GM12892 (cell line): ENCODE measurements at places on chromosomes 3 and 15.
A peak's percentile ranks its signal among the peaks of the same experiment; 100 is the strongest.

DNA sequence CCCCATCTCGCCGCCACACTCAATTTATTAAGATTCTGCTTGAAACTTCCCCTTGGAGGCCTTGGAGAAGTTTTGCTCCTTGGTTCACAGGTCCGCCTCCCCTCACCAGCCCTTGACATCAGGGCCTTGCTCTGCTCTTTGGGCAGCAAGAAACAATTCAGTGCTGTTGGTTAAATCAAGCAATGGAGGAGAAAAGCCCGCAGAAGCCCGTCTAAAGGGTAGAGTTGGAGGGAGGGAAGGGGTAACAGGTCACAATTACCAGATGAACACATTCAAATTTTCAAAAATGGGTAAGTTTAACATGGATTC, 429 bp downstream of the PARP9 start:
- DNase-seq = no peak

- no peak for DNase-seq
These were observed 546.8 kb upstream of the EPHA6 start for GRCh38 chr3:96267577-96267976.

- DNase-seq = no peak
These were observed 54.4 kb downstream of the EIF3J start for GRCh38 chr15:44591326-44591725.

GRCh38 chr3:125280668-125281361, 68.3 kb upstream of the SLC12A8 start:
- DNase-seq = no peak

GRCh38 chr15:63899193-63899592, 65.4 kb upstream of the HERC1 start:
- DNase-seq = no peak

DNA sequence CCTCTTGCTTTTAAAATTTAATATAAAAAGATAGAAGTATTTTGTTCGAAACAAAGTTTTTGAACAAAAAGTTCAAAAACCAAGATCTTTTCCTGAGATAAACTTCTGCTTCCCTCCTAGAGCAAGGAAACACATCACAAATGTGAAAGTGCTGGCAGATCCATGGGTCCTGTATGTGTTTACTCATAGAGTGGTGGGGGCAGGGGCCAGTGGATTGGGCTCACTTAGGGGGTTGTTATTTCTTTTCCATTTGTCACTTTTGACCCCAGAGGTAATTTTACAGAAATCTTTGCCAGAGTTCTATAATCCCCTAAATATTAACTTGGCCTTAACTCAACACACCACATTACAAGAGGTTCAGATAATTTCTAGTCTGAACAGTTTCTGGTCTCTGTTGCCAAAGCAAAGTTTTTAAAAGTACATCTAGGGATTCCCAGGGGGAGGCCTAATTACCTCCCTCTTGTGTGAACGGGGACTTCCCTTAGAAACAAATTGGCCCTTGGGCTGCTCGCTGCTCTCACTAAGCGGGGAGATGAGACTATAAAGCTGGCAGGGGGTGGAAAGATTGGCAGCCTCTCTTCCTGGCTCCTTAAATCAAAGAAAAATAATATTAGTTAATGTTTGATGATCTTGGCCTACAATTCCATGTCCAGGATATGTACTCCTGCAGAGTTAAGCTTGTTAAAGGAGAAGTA, 66.8 kb upstream of the PTX3 start:
- DNase-seq = no peak

DNA sequence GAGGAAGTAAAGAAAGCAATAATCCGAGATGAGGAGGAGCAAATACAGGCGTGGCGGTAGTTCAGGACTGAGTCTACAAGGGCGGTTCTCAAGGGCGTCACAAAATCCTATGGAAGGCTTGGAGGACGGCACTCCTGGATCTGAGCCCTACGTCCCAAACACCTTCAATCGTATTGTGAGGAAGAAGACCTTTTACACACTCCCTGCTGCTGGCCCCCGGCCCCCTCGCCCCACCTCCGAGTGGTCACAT, 747 bp downstream of the PLD1 start:
- DNase-seq = no peak

- DNase-seq = no peak
These were observed 48.9 kb downstream of the IQGAP1 start for GRCh38 chr15:90436952-90437351.

DNA sequence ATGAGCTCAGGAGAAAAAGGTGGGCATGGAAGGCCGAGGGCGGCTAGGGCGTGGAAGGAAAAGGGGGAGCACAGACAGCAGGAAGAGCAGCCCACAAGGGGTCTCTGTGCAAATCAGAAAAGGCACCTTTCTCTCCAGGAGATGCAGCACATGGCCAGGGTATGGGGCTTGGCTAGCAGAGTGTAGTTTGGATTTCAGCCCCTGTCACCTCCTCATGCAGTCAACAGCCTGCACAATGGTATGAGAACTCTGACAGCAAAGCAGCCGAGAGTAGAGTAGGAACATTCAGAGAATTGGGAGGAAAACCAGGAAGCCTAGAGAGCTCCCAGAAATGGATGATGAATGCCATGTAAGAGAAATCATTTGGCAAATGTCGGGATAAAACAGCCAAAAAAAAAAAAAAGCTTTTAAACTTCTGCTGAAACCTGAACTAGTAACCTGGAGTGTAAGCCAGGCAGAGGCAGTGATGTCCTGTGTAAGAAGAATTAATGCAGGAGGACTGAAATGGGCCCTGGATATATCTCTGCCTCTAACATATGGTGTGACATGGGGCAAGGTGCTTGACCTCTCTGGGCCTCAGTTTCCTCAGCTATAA, 25.7 kb downstream of the FSTL1 start:
- DNase-seq = no peak

- no peak for DNase-seq
These were observed 13.6 kb downstream of the RPAP1 start for GRCh38 chr15:41530363-41530956.

DNA sequence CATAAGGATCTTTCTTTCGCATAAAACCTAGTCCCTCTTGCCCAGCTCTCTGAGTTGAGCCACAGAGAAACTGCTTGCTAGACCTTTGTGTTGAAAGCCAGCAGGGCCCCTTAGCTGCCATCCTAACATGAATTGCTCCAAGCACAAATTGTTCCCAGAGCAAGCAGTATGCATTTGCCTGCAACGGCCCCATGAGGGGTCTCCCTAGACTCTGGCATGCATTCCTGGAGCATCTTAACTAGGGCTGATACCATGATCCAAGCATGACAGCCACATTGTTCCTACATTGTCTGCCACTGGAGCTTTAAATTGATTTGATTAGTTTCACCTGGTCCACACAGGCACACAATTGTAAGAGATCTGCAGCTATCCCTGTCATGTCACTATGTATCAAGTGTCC, 428.1 kb downstream of the TAFA4 start:
- no peak for DNase-seq

GRCh38 chr15:78212546-78213424, 21.6 kb downstream of the ACSBG1 start:
- DNase-seq = no peak

DNA sequence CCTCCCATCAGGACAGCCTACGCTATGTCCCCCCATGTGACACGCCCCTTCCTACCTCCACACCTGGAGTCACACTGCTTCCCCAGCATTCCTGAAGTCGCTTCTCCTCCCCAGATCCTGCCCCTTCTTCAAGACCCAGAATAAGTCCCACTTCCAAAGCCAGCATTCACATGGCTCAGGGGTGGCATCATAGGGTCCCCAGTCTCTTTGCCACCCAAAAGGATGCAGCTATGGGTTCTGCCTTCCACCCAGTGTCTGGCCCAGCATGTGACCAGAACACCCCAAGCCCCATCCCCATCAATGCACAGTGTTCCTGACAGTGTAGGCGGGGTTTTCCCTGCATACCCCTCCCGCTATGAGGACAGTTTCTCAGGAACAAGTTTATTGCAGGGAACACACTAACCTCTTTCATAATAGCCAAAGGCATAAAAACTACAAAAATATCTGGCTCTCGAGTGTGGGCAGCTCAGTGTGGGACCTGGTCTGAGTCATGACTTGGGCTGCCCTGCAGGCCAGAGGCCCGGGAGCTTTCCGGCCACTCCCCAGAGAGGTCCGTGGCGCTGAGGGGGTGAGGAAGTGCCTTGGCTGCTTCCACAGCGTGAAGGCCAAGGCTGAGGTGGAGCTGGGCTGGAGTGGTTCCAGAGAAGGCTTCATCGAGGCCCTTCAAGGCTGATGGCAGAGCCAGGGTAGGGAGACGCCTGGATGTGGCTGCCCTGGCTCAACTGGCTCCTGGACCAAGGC, 5.8 kb downstream of the ISLR start:
- no peak for DNase-seq

GRCh38 chr3:181279239-181279565, 289.7 kb upstream of the DNAJC19 start:
- no peak for DNase-seq

GRCh38 chr3:141471160-141471559, 15.7 kb upstream of the RASA2 start:
- DNase-seq = no peak

GRCh38 chr3:42118762-42119361, 27.7 kb downstream of the TRAK1 start:
- DNase-seq = peak; percentile 56

GRCh38 chr3:197103766-197104165, 74.1 kb upstream of the MELTF start:
- DNase-seq = no peak

- DNase-seq = no peak
These were observed 11.0 kb upstream of the PIK3CB start for GRCh38 chr3:138845771-138846173.

DNA sequence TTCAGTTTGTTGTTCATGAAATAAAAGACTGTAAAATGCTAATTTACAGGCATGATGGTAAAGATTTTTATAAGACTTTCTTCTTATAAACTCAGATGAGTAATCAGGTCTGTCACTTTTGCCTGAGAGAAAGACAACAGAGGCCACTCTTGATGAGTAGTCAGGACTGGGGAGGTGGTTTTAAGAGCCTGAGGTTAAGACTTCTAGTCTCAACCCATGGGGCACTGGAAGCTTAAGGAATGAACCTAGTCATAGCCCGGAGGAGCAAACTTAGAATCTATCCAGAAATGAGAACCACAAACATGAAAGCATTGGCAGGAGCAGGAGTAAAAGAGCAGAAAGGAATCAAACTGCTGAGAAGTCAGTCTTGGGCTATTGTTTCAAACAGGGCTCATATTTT, 846.3 kb upstream of the ARPP21 start:
- no peak for DNase-seq

- DNase-seq = peak; percentile 84
These were observed at the start of gene RPP25 for GRCh38 chr15:74956648-74957475. TSS of gene RPP25 (minus strand) at chr15:74956772. CDS start at chr15:74956583, 189 bp downstream.

DNA sequence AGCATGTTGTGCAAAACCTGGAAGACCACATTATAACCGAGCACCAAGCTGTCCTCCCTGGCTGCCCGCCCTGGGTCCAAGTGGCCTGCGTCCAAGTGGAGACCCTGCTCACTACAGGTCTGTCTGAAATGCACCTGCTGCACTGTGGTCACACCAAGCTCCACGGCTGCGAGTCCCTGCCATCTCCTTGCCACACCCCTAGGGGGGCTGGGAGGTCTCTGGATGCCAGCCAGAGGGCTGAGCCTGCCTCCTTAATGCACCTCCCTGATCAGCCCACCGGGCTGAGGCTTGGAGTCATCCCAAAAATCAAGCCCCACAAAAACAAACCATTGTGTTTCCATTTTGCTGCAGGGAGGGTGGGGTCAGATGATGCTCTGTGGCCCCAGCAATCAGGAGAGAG, 187.1 kb downstream of the MEGF11 start:
- no peak for DNase-seq

- no peak for DNase-seq
These were observed 191.0 kb downstream of the EPHB1 start for GRCh38 chr3:134985864-134986715.

DNA sequence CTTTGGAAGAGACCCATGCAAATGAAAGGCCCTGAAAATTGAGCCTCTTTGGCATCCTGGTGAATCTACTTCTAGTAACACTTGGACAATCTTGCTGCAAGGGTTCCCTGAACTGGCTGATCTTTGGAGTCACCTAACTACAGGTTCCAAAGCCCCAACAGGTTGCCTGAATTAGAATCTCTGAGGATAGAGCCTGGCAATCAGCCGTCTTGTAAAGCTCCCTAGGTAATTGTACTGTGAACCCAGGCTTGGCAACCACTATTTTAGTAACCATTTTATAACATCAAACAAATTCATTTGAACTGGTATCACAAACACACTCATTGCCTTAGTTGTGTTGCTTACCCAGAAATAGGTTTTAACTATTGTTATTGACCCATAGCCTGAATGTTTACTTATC, 20.1 kb downstream of the PAQR9 start:
- DNase-seq = no peak

- DNase-seq = no peak
These were observed 15.1 kb downstream of the CCDC33 start for GRCh38 chr15:74251131-74251811.

DNA sequence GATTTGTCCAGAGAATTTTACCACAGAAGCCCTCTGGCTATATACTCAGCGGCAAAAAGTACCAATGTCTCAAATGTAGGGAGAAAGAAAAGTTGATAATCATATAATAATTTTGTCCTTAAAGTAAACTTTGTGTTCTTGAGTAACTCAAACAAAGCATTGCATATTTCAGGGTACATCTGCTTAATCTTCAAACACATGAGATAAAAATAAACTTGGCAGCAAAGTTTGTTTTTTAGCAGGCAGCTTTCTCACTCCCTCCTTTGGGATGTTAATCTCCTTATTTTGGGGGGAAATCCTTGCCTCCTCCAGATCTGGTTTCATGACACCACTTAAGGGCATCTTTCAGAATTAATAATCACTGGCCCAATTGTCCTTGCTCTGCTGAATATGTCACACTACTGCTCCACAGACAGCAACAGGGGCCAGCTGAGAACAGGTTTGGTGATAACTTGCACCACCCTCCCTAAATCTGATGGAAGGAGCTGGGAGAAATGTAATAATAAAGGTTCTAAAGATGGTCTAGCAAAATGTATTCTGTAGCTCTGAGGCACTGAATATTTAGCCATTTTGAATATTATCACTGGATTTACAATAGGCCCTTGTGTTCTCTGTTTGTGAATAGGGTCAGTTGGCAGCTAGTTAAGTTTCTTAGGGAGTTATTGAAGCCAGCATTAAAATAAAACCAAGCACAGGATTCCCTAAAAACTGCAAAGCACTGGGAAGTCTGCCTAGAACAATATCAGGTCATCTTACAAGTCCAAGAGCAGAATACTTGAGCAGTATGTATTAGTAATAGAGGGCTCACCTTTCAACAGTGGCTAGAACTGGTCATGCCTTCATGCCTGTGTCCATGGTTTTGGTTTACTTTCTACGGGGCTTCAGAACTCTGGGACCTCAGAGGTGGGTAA, 79.2 kb downstream of the EFL1 start:
- DNase-seq = no peak

- no peak for DNase-seq
These were observed 381.9 kb upstream of the AGTR1 start for GRCh38 chr3:148315756-148316155.

- DNase-seq = no peak
These were observed 104.7 kb downstream of the ZBTB20 start for GRCh38 chr3:115042351-115042750.

GRCh38 chr3:59341459-59341858, 291.6 kb upstream of the CFAP20DC start:
- no peak for DNase-seq

- no peak for DNase-seq
These were observed 9.8 kb upstream of the SLC6A1 start for GRCh38 chr3:10982782-10983181.
